Activated T-helper 2 cell treated with anti-CD3 and anti-CD28 coated beads, Interferon-gamma antibody, Interleukin-2, Interleukin-4, amounts not matched to agents 10 μg/mL and 5 μg/mL and 100 μg/mL, durations not matched to agents 14 hours and 24 hours and 36 hours (primary cell): ENCODE measurements at places on chromosomes 4 and X.

GRCh38 chr4:81814987-81815541, 343.4 kb upstream of the RASGEF1B start:
- no peak for DNase-seq

DNA sequence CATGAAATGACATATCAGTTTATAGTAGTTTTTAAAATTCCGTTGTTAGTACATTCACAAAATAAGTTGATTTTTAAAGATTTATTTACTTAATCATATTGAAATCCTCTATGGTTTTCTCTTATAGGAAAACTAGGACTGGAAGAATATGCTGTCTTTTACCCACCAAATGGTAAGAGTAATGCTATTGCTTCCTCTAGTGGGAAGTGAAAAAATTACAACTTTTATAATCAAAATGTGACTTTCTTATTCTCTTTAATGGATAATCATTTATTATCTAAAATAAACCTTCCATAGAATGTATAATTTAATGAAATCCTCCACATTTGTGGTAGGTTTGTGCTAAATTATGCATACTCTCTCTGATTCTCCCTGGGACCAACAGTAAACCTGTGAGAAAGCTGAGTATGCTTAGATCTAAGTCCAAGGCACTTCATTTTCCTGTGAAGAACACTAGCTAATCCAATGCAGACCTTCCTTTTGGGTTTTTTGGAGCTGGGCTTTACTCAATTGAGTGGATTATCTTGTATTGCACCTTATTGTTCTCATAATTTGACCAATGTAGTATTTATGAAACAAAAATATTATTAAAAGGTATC, 136.2 kb downstream of the TBC1D19 start:
- no peak for DNase-seq

- DNase-seq: no peak
Observed at GRCh38 chrX:24166078-24166477, 16.5 kb downstream of the ZFX start.

DNA sequence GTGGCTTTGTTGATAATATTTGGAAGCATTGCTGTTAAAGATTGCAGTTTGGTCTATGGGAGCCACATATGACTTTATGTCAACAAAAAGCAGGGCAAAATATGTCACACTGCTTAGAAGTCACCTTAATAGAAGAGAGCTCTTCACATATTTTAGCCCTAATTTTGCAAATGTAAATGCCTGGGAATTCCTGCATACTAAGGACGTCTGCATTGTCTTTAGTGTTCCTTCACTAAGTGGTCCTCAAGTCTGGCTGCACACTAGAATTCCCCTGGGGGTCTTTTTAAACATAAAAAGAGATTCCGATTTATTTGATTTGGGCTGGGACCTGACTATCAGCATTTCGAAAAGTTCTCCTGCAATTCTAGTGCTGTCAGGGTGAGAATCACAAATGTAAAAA, 495.1 kb upstream of the FAM241A start:
- no peak for DNase-seq

GRCh38 chr4:87919941-87920340, 55.6 kb upstream of the SPP1 start:
- no peak for DNase-seq

GRCh38 chr4:48462363-48462762, 20.8 kb upstream of the SLC10A4 start:
- DNase-seq: no peak

GRCh38 chr4:86496094-86497080, 97.7 kb upstream of the PTPN13 start:
- DNase-seq: no peak

DNA sequence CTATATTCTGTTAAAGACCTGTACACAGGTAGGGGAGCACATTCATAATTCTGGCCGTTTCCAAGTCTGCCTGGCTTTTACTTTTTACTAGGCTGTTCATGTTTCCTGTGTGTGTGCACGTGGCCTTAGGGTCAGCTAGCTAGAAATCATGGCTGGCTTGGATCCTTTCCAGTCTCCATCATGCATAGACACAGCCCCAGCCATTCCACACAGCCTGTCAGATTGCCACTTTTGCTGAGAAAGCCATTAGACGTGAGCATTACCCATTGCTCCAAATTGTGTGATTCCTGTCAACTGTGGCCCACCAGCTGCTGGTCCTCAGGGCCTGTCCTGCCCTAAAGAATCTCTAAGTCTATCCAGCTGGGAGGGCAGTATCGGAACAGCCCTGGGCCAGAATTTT, 11.4 kb upstream of the SORCS2 start:
- no peak for DNase-seq

DNA sequence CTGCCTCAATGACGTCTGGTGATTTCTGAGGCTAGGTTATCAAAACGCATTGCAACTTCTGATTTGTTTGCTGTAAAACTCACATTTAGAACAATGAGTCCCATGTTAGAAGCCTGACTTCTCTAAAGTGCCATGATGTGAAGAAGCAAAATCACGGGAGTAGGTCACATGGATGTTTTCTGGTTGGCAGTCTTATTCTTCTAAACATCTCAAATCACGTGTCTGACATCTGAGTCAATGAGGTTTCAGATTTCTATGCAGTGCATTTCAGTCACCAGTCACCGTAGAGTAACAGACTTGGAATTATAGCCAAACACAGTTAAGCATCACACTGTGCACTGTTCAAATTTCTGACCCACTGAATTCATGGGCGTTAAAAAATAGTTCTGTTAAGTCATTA, 482.1 kb downstream of the TMA16 start:
- DNase-seq: no peak

DNA sequence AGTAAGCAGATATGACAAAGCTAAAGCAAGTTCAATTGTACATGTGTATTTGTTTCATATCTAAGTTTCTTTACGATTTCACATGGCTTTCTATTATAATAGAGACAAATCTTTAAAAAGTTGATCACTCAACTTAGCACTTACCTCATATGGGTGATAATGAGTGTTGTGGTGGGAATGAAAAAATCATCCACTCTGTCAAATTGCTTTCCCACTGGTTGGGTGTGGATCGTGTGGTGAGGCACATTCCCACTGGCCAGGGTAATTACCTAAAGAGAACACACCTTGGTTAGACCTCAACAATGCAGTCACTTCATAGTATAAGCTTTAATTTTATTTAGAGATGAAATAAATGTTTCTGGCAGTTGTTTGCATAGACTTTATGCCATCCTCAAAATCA, 708.9 kb downstream of the FSTL5 start:
- DNase-seq: no peak

DNA sequence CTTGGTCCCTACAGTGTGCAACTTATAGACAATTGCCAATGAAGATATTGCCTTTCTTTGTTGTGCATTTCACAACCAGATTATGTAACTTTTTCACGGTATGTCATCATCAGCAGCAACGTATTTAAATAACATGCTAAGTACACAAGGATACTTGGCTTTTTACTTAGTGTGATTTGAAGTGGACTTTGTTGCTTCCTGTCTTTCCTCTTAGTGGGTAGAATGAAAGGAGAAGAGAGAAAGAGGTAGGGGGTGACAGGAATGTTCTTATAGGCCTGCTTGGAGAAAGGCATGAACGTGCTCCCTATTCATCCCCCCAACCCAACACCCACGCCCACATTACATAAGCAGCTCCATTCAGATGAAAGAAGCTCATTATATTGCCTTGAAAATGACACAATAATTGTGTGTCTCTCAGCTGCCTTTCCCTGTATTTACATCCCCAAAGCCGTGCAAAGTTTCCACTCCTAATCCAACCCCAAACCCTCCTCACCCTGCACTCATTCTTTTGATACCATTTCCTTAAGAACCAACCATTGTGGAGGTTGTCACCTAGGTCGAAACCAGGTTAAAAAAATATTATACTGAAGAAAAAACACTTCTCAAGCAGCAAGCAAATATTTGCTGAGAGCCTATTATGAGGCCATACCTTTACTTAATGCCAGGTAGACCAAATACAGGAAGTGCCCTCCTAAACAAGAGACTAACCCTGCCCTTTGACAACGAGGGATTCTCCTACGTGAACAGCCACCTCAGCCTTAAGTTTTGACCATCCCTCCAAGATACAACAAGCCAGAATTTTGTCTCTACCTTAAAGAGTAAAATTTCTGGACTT, 25.2 kb upstream of the GK start:
- no peak for DNase-seq

DNA sequence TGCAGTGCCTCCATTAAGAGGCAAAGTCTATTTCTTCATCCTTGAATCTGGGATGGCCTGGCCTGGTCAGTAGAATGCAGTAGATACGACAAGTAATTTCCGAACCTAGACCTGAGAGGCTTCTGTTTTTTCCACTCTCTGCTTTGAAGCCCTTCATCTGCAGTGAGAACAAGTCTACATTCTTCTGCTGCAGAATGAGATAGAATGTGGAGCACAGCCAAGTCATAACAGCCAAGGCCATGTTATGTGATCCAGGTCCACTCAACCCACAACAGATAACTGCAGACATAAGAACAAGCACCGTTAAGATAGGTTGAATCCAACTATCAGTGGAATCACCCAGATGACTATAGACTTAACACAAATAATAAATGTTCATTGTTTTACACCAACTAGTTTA, 1297.7 kb downstream of the C4orf33 start:
- no peak for DNase-seq

- DNase-seq: no peak
Observed at GRCh38 chr4:76012388-76012801, 5.1 kb upstream of the CXCL9 start.

DNA sequence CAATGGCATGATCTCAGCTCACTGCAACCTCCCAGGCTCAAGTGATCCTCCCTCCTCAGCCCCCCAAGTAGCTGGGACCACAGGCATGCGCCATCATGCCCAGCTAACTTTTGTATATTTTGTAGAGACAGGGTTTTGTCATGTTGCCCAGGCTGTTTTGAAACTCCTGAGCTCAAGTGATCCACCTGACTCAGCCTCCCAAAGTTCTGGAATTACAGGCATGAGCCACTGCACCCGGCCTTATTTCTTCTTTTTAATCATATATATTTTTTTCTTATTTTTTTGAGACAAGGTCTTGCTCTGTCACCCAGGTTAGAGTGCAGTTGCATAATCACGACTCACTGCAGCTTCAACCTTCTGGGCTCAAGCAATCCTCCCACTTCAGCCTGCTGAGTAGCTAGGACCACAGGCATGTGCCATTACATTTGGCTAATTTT, 184.0 kb downstream of the TSPAN5 start:
- DNase-seq: no peak

DNA sequence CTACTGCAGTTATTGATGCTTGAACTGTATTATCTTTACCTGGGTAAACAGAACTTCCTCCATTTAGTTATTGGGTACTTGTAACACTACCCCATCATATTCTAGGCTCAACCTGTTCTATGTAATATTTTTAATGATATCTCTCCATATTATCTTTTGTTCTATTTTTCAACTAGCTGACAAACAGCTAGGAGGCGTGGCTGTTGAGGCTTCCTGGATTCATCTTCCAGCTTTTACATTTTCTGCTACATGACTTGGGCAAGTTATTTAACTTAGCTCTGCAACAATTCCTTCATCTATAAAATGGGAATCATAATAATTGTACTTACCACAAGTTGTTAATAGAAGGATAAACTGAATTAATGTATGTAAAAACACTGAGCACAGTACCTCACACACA, 349.3 kb downstream of the PTTG2 start:
- DNase-seq: no peak

- no peak for DNase-seq
Observed at GRCh38 chrX:48532161-48532560, 7.4 kb upstream of the TBC1D25 start.

- no peak for DNase-seq
Observed at GRCh38 chr4:67037504-67038227, 507.6 kb downstream of the CENPC start.

DNA sequence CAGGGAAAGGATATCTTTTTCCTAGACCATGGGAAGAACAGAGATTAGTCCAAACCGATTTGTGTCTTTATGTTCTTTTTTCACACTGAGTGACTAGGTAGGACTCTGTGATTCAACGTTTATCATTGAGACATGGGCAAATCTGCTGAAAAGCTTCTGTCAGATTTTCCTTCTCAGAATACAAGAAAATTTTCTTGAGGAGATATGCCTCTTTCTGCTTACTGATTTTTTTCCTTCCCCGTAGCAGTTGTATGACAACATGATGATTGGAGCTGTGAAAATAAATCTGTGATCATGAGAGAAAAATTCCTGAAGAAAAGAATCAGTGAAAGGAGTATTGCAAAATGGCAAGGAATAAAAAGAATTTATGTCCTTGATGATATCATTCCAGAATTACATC, 130.6 kb upstream of the FAT4 start:
- DNase-seq: no peak

- no peak for DNase-seq
Observed at GRCh38 chr4:70600977-70601376, 8.9 kb downstream of the AMBN start.

DNA sequence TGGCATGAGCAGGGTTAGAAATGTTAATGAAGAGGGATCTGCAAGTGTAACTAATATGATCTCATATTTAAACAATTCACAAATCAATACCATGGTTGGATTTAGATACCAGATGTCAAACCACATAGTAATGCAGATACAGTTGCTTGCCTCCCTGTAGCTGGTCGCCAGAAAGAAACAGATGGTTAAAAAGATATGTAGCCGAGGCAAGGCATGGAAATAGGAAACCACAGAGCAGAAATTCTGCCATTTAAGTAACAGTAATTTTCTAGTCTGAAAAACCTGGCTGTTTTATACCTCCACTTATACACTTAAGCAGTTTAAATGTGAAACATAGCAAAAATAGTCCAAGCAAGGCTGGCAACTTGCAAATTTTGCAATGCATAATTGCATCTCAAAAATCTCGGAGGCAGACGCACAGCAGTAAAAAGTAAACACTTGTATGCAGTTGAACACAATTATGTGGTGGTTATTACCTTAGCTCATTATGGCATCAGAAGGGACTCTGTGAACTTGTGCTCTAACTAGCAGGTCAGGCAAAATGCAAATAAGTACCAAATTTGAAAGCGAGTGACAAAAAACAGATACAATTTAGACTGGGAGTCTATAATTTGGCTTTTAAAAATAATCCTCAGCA, 126.8 kb downstream of the NAA11 start:
- no peak for DNase-seq

DNA sequence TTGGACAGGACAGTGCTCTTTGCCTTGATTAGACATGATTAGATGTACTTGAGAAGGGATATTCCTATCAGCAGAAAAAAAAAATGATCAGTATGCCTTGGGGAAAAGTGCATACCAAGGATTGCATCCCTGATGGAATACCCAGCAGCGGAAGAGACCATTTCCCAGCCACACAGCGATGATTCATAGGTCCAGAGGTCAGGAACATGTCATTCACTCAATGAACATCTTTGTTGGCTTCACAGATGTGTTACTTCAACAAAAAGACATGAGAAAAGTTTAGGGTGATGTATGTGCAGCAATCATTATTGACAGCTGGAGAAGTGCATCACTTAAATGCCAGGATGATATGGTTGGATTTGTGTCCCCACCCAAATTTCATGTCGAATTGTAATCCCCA, 293.5 kb downstream of the ZNF674 start:
- no peak for DNase-seq

GRCh38 chrX:63718010-63718694, 66.9 kb downstream of the ARHGEF9 start:
- no peak for DNase-seq

GRCh38 chrX:56765811-56766553, 36.9 kb downstream of the NBDY start:
- no peak for DNase-seq

- DNase-seq: no peak
Observed at GRCh38 chr4:14874990-14875389, 127.3 kb upstream of the CPEB2 start.

GRCh38 chrX:9003041-9003440, 30.9 kb downstream of the FAM9B start:
- no peak for DNase-seq
